ENCODE measurements at places on chromosomes 6 and 20.

DNA sequence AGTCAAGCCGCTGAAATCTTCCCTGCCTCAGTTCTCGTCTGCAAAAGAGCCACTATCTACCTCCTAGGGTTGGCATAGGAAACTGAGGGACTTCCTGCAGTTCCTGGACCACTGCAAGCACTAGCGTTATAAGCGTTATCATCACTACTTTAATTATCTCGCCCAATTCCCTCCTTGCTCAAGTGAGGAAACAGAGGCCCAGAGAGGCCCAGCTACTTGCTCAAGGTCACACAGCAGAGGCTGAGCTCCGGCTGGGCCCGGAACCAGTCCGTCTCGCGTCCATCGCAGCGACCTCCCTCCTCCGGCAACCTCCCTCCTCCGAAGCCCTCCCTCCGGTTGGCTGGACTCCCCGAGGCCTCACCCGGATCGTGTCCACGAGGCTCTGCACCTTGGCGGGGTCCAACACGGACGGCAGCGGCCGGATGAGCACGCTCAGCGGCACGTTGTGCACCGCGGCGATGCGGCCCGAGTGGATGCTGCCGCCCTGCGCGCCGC lies 338 bp downstream of the SRXN1 start:
- DNase-seq = no peak

- DNase-seq = no peak
Observed at GRCh38 chr20:13870170-13870748, 85.4 kb downstream of the NDUFAF5 start.

DNA sequence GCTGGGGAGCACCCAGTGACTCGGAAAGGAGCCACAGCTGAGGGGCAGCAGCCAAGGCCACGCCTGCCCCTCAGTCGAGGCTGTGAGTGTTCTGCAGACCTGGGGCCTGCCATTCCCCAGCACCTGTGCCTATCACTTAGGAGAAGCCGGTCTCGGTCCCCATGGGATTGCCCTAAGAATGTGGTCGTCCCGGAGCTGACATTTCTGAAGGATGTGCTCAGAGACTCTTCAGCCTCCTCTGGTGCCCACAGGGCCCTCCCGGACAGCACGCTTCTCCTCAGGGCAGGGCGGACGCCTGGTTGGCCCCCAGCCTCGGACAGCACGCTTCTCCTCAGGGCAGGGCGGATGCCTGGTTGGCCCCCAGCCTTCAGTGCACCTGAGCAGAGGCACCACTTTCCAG lies 223.9 kb downstream of the ERMARD start:
- no peak for DNase-seq

GRCh38 chr20:22818636-22819035 lies 216.5 kb upstream of the SSTR4 start:
- DNase-seq = no peak

DNA sequence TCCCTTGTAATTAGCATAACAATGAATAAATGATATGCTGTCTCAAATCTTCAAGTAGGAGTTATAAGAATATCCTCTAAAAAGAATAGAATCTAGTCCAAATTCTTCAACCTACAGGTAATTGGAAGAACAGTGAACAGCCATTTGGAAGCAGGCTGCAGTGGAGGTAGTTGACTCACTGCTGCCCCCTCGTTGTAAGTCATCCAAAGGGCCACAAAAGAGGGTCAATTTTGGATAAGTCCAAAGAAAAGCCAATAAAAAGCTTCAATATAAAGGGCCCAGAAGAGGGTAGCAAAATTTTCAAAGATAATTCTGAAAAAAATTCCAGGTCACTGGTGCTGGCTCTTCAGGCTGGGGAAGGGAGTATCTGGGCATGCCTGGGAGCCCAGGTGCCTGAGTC lies 60.8 kb upstream of the SSTR4 start:
- DNase-seq = no peak

- DNase-seq = no peak
Observed at GRCh38 chr20:881051-881782, 34.9 kb downstream of the ANGPT4 start.

- no peak for DNase-seq
Observed at GRCh38 chr6:12598919-12599318, 117.6 kb upstream of the PHACTR1 start.

DNA sequence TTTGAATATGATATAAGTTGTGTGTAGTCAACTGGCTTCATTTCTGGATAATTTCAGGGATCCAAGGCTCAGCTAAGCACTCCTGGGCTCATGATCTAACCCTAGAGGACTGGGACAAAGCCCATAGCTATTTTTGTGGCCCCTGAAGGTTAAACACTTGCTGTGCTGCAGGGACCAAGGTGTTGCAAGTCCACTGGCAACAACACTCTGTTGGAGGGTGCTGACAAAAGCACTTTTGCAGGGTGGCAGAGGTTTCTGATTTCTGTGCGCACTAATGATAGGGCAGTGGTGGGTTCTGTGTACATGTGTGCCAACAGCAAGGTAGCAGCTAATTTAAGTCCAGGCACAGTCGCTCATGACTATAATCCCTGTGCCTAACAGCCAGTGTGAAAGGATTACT lies 445.3 kb upstream of the SYNCRIP start:
- no peak for DNase-seq

GRCh38 chr20:14609328-14610221 lies 272.2 kb upstream of the FLRT3 start:
- no peak for DNase-seq

DNA sequence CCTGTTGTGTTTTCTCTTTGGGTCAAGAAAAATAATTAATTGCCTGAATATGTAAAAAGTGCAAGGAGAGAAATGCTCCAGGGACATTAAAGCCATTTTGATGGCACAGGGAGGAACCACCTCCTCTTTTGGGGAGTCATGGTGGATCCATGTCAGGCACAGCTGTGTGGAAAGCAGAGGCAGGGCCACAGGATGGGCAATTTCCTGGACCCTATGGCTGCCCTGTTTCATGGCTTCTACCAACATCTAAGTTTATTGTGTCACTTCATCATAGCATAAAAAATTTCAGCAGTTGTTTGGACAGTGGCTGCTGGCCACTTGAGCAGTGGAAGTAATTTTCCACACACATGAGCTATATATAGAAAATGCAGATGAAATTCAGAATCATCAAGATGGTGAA lies 238.2 kb downstream of the SYNE1 start:
- DNase-seq = no peak

DNA sequence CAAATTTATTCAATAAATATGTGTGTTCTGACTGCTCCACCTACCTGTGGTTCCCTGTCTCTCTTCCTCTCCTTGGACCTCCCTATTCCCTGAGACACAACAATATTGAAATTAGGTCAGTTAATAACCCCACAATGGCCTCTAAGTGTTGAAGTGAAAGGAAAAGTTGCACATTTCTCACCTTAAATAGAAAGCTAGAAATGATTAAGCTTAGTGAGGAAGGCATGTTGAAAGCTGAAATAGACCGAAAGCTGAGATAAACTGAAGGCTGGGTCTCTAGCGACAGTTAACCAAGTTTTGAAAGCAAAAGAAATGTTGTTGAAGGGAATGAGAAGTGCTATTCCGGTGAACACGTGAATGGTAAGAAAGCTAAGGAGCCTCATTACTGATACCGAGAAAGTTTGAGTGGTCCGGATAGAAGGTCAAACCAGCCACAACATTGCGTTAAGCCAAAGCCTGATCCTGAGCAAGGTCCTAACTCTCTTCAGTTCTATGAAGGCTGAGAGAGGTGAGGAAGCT lies 34.1 kb downstream of the UST start:
- no peak for DNase-seq

DNA sequence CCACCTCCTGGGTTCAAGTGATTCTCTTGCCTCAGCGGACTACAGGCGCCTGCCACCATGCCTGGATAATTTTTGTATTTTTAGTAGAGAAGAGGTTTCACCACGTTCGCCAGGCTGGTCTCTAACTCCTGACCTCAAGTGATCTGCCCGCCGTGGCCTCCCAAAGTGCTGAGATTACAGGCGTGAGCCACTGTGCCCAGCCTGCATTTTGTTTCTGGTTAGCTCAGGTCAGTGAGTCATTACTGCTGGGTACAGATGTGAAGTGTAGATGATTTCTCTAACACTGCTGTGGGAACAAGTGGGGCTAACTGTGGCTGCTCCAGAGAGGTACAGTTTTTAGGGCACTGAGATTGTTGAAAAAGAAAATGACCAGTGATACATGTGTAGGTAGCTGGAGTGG lies 188.6 kb downstream of the PRL start:
- DNase-seq = no peak

DNA sequence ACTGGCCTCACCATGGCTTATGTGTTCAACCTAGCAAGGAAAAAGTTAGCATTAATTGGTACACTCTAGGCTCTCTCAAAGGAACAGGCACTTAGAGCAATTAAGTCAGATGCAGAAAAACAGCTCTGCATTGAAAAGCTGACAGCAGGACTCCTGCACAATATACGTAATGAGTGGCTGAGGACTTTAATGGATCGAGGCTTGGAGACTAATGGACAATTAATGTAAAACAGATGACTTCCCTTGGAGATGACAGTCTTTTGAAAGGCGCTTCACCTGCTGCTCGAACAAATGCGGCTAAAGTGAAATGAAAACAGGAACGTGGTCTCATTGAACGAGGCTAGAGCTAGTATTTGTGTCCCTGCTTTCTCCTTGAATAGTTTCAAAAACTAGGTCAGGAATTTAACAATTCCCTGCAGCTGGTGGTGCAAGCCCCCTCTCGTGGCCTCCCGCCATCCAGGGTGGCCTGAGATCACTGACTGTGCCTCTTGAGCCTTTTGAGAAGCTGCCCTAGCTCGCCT lies 137.1 kb downstream of the ELOVL4 start:
- peak; percentile 99 for DNase-seq

- DNase-seq = no peak
Observed at GRCh38 chr6:121849477-121849876, 414.0 kb downstream of the GJA1 start.

DNA sequence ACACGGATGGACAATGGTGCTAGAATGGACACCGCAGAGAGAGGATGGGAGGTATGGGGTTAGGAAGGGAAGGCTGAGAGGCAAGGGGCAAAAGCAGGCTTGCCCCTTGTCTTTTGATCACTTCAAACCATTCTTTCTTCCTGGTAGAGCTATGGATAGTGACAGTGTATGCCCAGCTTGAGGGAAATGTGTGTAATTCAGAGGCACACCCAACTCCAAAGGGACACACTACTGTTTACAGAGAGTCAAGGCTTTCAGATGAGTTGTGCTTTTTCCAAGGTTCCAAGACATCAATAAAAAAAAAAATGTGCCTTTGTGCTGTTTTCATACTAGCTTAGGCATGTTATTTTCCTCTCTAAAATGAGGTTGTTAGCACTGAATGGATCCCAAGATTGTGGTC lies 185.0 kb downstream of the MCHR2 start:
- DNase-seq = no peak

DNA sequence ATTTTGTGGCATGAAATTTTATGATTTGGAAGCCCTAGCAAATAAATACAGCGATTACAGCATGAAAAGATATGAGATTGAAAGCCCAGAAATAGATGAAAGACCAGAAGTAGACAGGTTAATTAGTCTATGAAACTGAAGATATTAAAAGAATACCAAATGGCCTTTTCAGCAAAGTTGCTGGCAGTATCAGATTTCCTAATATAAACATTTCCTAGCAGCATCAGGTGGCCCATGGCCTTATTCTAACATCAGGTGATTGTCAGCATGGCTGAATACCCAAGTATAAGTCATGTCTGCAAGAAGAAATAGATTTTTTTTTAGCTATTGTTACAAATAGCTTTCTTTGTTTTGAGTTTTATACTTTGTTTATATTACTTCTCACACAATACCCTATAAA lies 93.2 kb downstream of the CLVS2 start:
- no peak for DNase-seq

DNA sequence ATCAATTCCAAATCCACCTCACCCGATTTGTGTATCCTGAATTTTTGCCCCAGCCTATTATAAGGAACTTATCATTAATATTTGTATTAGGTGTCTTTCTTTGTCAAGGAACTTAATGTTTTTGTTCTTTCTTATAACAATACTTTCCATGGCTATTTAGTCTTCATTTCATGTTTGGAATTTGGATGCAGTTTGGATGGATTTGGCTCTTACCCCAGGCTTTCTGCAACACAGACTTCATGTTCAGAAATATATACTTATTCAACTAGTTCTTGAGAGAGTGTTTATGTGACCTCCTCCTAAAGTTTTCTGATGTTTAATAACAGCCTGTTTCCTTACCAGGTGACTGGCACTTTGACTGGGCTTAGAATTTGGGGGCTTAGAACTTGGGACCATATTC lies 35.9 kb upstream of the TOX2 start:
- no peak for DNase-seq

DNA sequence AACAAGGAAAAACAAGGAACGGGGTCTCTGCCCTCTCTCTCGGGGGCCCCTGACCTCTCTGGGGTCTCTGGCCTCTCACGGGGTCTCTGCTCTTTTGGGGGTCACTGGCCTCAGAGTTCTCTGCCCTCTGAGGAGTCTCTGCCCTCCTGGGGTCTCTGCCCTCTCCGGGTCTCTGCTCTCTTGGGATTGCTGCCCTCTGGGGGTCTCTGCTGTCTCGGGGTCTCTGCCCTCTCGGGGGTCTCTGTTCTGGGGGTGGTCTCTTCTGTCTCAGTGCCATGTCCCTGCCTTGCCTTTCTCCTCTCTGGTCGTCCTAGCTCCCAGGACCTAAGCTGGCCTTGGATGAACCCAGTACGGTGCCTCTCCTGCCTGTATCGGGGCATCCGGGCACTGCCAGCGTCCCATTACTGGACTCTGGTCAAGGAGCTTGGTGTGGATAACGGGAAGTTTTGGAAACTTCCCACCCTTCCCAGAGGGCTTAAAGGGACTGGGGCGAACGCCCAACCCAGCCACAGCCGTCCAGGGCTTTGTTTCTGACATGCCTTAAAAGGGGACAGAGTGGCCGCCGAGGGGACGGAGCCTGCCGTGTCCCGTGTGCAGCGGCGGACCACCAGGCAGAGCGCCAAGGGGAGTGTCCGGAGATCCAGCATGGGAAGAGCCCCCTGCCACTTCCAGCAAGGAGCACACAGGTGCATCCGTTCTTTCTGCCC lies 24.7 kb upstream of the MRGBP start:
- DNase-seq = no peak

DNA sequence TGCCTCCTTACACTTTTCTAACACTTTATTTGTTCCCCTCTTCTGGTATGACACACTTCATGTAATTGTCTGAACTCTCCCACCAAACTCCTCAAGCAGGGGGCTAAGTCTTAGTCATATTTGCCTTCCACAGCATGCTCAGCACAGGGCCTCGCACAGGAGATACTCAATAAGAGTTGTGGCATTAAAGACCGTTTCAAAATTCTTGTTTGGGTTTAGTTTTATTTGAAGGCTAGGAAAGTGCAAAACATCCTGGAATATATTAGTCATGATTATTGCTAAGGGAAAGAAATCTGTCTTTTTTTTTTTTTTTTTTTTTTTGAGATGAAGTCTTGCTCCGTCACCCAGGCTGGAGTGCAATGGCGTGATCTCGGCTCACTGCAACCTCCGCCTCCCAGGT lies 137.6 kb upstream of the ECI2 start:
- DNase-seq = no peak
